ENCODE measurements at places on chromosomes 2 and 18. TPM values are rescaled to one million over a fixed set of nuclear protein-coding genes. Genes with fewer than 3 reads are reported as not detected.

DNA sequence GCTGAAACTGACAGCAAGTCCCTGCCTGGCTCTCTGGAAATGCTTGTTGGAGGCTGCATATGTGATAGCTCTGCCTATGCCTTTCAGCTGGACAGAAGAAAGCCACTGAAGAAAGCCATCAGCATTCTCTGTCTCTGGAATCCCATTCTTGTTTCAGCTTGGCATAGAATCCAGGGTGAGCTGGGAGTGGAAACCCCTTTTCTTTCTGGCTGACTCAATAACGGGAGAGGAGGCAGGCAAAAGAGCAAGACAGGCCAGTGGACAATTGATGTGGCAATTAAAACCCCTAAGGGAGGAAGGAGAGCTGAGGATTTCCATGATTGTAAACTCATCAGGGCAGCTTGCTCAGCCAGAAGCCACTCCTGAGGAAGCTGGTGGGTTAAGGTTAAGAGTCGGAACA, 208.1 kb downstream of the CLIP4 start:
- no peak for DNase-seq

GRCh38 chr2:64324746-64325410, 129.1 kb upstream of the LGALSL start:
- DNase-seq = no peak

DNA sequence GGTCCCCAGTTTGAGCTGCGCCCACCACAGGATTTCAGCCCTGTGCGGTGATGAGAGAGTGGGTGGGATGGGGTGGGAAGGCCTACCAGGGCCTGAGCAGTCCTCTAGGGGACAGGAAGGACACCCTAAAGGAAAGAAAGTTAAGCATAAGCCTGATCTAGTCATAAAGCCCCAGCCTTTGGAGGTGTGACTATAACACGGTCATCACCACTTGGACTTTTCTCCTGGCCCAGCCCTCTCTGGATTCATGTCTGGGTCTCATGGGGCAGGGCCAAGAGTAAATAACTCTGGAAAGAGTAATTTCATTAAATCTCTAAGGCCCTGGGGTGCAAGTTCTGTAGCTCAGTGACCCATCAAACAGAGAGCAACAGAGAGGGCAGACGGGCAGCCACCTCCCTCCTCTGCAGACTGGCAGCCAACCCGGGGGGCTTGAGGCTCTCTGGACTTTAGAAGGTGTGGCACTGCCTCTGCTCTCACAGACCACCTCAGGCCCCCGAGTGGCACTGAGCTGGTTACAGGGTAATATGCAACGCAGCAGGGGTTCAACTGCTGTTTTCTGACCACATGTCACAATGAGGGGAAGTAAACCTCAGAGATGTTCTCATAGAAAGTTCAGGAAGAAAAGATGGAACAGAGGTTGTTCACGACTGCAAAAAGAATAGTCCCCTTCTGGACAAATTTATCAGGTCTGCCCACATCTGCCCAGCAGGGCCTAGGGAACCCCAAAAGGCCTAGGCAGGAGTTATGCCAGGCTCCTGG, 41.5 kb downstream of the TGFA start:
- no peak for DNase-seq

GRCh38 chr2:168889635-168890005, 610 bp downstream of the SPC25 start:
- no peak for DNase-seq

DNA sequence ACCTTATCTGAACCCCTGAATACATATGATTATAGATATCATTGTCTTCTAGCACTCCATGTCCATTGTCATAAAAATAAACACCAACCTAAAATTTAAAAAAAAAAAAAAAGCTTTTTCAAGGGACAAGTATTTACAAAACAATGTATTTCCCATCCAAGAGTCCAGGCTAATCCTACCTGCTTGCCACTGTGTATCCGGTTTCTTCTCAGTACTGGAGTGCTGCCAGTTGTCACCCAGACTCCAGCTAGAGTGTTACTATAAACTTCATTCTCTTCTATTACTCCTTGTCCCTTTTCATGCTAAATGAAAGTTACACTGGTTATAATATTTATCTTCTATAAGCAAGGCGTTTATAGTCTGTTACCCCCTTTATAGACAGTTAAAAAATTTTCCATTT, 35.8 kb downstream of the MSH6 start:
- DNase-seq = no peak

Gene GGCX
- polyA plus RNA-seq = 103 TPM

GRCh38 chr2:64474121-64474571, 20.2 kb downstream of the LGALSL start:
- DNase-seq = no peak

- DNase-seq = no peak
These were observed 253.8 kb downstream of the GPD2 start for GRCh38 chr2:156689939-156690338.

DNA sequence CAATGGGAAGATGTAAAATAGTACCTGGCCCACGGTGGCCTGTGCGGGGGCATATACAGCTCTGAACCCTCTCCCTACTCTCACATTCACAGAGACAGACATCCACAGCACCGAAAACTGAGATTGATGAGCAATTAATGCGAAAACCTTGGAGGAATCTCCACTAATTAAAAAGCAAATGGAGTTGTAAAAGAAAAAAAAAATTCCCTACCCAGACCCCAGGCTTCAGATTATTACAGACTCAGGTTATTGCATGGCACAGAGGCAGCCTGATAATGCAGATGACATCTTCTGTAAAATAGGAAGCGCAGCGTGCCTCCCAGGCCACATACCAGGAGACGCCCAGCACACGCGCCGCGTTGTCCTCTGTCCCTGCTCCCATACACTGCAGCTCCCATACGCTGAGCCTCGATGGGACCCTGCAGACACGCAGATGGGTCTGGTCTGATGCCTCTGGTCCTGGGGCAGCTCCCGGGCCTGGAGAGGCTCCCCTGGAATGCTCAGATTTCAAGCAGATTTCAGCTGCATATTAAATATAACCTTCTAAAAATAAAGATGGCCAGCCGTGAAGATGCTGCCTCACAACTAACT, 496.1 kb upstream of the MYT1L start:
- DNase-seq = peak; percentile 16
